ENCODE measurements at places on chromosomes 12 and 14.

DNA sequence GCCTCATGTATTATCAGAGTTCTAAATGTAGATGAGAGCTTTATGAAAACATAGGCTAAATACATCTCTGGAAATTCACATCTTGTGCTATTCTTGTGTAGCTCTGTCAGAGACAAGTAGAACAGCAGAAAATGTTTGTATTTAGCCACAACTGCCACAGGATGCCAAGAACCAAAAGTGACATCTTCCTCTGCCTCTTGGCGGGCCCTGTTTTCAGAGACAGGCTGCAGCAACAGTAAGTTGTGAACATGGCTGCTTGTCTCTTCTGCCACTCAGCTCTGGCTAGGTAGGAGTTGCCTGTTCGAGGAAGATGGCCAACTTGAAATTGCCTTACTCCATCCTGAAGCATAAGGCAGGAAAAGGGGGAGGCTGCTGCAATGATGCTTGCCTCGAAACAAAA lies 30.4 kb downstream of the SETD3 start:
- no peak for DNase-seq

DNA sequence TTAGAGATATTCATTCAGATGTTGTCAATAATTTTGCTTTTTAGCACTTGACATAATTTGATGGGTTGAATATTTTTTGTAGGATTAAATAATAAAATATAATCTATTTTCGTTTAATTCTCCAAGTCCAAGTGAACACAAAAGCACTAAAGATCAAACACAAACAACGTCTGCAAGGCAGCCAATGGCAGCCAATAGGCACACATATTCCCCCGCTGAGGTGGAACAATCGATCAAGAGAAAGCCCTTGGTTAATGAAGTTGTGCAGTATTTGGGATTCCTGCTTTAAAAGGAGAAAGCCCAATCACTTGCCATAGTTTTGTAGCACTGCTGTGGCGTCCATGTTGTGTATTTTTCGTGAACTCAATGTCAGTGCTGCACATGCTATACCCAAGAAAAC lies 1.5 kb downstream of the DHRS7 start:
- DNase-seq = no peak

DNA sequence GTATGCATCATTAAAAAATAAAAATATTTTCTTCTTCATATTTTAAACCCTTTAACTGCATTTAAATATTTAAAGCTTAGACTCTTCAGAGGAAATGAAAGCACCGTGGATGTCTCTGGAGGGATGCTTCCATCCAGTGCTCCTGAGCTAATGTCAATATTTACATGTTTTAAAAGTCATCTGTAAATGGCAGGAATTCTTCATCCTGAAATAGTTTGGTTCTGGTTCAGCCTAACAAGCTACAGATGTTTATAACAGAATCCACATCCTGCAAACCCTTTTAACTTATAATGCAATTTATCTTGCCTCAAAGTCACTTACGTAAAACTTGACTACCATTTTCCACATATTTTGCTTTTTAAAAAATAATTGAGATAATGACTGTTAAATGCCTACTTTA lies 1207.3 kb downstream of the SLC16A7 start:
- no peak for DNase-seq

- no peak for DNase-seq
Measured at GRCh38 chr14:74615735-74616134, 3.7 kb upstream of the LTBP2 start.

- no peak for DNase-seq
Measured at GRCh38 chr14:60670989-60671388, 21.7 kb upstream of the SIX1 start.

Measured in stimulated activated CD8-positive, alpha-beta memory T cell treated with anti-CD3 and anti-CD28 coated beads, Interleukin-15, amount 100 ng/mL, for 4 hours (primary cell).